Femur (tissue), 1 donor: ENCODE measurements at places on chromosomes 3 and 15.

DNA sequence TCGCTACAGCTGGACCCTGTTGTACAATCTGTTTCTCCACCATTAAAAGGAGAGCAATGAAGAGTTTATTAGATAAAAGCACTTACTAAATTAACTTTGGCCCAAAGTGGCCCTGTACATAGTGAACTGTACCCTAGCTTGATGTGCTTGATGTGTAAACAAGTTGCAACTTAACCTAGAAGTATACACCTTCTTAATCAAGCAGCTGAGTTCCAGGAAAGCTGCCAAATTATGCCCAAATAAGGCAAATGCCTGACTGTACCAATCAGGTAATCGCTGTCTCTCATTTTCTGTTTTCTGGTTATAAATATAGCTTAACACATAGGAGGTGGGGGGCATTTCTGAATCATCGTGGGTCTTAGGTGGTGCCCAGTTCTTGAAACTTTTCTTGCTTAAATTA, 704.8 kb upstream of the CBLB start:
- DNase-seq: no peak

- DNase-seq: no peak
These were observed 44.9 kb upstream of the ABHD2 start for GRCh38 chr15:89043031-89044002.

- no peak for DNase-seq
These were observed 156.6 kb downstream of the MCTP2 start for GRCh38 chr15:94387849-94388441.

- DNase-seq: no peak
These were observed 10.5 kb upstream of the SUSD5 start for GRCh38 chr3:33229066-33229465.

- peak; percentile 43 for DNase-seq
These were observed 200.1 kb upstream of the KBTBD8 start for GRCh38 chr3:66797889-66798560.

- DNase-seq: no peak
These were observed 37.2 kb upstream of the SLCO2A1 start for GRCh38 chr3:134066651-134067530.

DNA sequence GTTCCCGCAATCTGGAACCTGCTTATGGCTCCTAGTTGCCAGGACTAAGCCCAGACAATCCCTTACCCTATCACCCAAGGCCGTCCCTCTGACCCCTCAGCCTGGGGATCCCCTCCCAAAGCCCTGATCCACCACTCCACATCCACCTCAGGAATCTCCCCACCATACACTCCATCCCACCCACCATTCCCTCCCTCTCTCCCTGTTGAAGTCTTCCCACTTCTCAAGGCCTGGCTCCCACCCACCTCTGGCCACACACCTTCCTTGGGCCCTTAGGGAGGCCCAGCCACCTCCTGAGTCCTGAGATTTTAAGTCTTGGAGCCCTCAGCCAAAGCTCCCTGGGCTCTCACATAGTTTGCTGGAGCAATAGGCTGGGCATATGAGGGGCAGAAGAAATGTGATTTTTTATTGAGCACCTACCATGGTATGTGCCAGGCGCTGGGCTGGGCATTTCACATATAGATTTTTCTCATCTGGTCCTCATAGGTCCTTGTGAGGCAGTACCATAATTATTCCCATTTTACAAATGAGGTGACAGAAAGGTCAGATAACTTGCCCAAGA, 48.1 kb downstream of the HCN4 start:
- DNase-seq: no peak

DNA sequence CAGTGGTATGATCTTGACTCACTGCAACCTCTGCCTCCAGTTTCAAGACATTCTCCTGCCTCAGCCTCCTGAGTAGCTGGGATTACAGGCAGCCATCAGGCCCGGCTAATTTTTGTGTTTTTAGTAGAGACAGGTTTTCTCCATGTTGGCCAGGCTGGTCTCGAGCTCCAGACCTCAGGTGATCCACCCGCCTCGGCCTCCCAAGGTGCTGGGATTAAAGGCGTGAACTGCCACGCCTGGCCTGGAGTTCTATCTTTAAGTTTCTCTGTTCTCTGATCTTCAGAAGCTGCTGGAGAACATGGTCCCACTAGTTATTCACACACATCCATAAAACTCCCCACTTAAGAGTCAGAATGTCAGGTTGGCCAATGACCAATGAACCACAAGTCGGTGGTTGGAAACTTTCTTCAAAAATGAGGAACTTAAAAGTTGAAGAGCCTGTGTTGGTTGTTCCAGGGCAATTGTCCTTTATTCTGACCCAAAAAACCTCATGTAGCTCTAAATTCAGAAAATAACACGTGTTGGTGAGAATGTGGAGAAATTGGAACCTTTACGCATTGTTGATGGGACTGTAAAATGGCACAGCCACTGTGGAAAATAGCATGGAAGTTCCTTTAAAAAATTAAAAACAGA, 55.9 kb upstream of the PIK3CB start:
- DNase-seq: peak; percentile 41

DNA sequence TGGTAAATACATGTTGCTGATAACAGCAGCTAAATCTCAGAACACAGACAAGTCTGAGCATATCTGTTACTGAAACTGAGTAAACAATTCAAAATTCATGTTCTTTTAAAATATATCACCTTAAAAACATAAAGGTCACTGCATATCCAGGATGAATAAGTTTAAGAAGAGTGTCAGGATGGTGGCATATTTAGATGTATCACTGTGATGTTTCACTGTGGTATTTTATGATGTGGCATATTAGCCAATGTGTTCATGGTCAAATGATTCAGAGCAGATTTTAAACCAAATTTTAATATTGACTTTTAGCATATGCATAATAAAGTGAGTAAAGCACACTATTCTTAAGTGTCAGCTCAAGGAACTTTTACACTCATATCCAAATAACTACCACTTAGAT, 346.4 kb upstream of the DPPA4 start:
- DNase-seq: no peak

DNA sequence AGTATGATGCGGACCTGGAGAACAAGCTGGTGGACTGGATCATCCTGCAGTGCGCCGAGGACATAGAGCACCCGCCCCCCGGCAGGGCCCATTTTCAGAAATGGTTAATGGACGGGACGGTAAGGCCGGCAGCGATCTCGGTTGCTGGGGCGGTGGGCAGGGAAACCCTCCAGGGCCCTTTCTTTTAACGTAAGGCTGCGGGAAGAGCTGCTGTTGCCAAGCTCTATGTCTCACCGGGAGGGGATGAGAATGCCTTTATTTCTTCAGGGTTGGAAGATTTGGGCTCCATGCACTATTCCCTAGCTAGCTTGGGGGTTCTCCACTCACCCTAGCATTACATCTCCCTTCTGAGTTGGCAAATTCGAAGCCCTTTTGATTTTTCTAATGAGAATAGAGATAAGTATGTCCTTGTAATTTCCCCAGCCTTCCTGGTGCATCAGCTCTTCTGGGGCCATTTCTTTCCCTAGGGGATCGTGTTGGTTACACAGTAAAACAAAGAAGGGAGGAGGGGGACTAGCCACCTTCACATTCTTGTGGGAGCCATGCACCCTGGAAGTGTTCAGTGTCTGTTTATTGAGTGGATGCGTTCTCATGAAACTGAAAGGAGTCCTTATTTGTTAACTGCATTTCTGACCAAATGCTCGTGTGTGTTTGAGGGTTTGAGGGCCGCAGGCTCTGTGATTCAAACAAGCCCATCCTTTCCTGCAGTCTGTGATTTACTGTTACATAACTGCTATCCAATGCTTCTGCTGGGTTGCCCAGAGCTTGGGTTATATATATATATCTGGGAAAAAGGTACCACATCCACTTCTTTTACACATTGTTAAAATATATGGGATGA, 982 bp downstream of the TAGLN3 start:
- DNase-seq: no peak

- no peak for DNase-seq
These were observed 127.2 kb downstream of the ARNT2 start for GRCh38 chr15:80531388-80531787.
